ENCODE measurements at places on chromosomes 7 and 10.

- ATAC-seq, result peak; percentile 96
Observed at GRCh38 chr10:117653170-117653515, 110.6 kb downstream of the EMX2 start.

DNA sequence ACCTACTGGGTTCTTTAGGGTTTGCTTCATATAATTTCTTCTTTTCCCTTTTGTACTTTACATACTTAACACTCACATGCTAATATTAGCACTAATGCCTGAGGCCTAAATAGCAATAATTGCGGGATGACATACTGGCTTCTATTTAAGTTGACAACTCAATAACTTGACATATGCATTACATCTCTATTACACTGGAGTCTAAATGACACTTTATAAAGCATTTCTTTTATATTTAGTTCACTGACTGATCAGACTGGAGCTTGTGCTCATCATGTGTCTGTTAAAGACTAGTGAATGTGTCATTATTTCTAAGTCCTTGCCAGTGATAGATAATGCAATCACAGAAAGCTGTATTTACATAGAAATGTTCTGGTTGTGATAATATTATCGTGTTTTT, 472.1 kb upstream of the SEMA3A start:
- ATAC-seq, result no peak

- peak; percentile 84 for ATAC-seq
Observed at GRCh38 chr10:124975977-124976514, 34.1 kb downstream of the ZRANB1 start.

DNA sequence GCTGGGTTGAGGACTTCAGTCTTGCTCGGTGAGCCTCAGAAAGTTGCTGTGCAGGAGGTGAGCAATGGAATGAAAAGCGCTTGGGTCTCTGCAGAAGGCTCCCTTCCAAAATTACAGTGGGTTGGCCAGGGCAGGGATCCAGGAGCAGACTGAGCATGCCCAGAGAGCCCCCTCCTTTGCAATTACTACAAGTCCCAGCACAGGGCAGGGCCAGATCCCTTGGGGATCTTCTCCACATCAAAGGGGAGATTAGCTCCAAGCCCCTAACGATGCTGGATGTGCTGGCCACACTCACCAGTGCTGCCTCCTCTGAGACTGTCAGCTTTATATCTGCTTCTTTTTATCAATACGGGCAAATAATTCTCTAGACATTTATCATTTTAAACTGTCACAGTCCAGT, 337.5 kb downstream of the RPS24 start:
- ATAC-seq, result no peak

- no peak for ATAC-seq
Observed at GRCh38 chr7:7164591-7164990, 17.8 kb upstream of the C1GALT1 start.

DNA sequence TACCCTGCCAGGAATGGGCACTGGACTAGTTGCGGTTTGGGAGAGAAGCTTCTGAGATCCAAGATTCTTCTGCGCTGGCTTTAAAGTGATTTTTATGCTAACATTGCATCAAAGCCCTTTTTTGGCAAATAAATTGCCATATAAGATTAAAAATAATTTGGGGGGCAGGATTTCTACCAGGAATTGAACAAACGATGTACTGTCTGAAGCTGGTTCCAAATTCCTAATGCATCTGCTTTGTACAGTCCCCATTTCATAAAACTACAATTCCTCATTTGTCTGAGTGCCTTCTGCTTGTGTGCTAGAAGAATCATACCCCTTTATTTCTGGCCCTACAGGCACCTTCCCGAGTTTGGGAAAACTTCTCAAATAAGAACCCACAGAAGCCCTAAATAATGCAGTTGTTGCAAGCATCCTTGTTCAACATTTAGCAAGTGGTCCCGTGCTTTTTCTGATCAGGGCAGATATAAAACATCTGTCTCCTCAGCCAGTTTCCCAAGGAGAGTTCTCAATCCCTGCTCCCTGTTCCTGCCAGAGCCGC, 349.7 kb downstream of the PTEN start:
- ATAC-seq, result no peak

DNA sequence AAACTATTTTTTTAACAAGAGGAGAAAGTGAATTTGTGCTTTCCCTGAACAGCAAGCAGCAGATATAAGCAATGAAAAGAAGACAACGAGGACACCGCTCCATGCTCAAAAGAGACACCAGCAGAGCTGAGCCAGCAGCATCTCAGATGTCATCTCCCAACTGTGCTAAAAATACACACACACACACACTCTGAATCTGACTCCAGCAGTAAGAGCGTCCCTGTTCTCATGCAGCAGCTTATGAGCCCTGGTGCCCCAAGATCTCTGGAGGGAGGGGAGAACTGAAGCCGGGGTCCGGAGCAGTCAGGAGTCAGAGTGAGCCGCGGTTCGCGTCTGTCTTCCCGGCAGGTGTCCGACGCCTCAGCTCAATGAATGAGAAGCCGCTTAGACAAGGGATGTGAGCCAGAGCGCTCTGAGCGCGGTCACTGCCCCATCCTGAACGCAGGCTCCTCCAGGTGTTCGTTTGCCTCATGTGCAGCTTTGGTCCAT, 49.2 kb downstream of the SVIL start:
- peak; percentile 28 for ATAC-seq

- no peak for ATAC-seq
Observed at GRCh38 chr10:120950051-120950561, 98.9 kb downstream of the WDR11 start.

DNA sequence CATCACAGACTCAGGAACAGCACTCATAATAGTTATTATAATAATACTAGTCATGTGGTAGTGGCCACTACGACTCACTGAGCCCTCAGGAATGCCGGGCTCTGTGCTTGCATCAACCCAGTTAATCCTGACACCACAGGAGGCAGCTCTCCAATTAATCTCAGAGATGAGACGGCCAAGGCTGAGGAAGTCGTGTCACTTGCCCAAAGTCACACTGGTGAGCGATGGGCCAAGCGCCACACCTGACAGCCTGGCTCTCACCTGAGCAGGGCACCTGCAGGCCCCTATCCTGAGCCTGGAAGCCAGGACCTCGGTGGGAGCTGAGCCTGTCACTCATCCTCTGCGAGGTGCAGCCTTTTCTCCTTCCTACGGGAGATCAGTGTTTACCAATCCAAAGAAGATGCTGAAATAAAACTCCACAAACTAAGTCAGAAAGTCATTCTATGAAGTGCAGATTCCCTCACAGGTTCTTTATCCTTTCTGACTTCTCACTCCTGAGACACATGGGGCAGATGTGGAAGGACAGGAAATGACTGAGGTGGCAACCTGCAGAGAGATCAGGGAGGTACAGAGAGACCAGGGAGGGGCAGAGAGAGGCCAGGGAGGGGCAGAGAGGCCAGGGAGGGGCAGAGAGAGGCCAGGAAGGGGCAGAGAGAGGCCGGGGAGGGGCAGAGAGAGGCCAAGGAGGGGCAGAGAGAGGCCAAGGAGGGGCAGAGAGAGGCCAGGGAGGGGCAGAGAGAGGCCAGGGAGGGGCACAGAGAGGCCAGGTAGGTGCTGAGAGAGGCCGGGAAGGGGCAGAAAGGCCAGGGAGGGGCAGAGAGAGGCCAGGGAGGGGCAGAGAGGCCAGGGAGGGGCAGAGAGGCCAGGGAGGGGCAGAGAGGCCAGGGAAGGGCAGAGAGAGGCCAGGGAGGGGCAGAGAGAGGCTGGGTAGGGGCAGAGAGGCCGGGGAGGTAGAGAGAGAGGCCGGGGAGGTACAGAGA, 38.5 kb downstream of the VIPR2 start:
- ATAC-seq, result no peak

GRCh38 chr10:28291881-28292297, 11.0 kb downstream of the MPP7 start:
- peak; percentile 99 for ATAC-seq

GRCh38 chr7:155972247-155972646, 160.0 kb upstream of the SHH start:
- no peak for ATAC-seq

- ATAC-seq, result no peak
Observed at GRCh38 chr10:74213571-74214162, 62.6 kb downstream of the ADK start.

GRCh38 chr10:52215745-52216361, 98.2 kb upstream of the DKK1 start:
- ATAC-seq, result peak; percentile 42

Data from activated T-helper 17 cell treated with anti-CD3 and anti-CD28 coated beads, Interleukin-2, amount 50 U/mL, for 72 hours (primary cell).